ENCODE measurements at places on chromosomes 6 and 20.

DNA sequence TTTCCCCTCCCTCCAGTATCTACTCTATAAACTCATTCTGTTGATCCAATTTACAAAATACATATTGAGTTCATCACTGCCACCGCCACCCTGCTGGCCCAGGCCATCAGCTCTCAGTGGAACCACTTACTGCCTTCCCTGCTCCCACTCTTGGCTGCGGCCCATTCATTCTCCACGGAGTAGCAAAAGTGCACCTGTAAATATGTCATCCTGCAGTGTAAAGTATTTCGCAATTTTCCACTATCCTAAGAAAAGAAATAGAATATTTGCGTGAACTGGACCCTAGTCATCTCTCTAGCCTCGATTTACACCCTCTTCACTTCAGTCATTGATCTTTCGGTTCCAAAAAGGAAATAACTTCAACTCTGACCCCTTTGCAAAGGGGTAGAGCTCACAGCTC is 258.3 kb upstream of the TFAP2D start:
- DNase-seq = no peak

DNA sequence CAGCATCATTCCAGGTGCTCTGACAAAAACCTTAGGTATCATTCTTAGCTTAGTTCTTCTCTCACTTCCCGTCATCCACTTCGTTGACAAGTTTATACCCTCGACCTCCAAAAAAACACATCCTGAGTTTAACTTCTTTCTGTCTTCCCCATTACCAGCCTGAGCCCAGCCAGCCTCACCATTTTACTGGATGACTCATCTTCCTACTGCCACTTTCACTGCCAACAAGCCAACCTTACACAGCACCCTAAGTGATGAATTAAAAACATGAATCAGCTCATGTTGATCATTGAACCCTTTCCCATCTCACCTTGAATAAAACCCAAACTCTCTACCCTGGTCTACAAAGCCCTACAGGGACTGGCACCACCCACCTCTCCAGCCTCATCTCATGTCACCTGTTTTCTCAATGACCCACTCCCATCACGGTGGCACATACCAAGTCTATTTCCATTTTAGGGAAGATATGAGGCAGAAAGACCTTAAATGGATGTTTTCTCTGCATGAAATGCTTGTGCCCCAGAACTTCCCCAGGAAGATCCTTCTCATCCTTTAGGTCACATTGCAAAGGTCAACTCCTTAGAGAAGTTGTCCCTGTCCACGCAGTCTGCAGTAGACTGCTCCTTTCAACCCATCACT is 9.9 kb upstream of the UST start:
- no peak for DNase-seq

- DNase-seq = no peak
These were observed 111.8 kb downstream of the UBE3D start for GRCh38 chr6:82953871-82954270.

GRCh38 chr20:61777773-61778494 is 287.7 kb downstream of the TAF4 start:
- no peak for DNase-seq

DNA sequence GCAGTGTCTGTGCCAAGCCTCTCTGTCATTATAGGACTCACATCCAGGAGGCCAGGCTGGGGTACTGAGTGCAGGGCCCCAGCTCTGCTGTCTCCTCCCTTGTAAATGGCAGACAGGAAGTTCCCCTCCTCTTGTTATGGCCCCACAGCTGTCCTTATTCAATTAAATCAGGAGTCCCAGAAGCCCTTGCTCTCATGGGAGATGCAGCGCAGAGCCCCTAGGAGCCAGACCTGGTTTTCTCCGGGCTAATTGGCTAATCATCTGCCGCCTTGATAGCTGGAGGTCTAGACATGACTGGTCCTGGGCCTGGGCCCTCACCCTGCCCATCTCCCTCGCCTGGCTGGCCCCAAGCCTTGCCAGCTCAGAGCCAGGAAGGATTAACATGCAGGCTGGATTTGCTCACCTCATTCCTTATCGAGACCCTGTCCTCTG is 172.0 kb downstream of the VEGFA start:
- DNase-seq = no peak

- no peak for DNase-seq
These were observed 1009.3 kb downstream of the GRIK2 start for GRCh38 chr6:102402635-102403329.

DNA sequence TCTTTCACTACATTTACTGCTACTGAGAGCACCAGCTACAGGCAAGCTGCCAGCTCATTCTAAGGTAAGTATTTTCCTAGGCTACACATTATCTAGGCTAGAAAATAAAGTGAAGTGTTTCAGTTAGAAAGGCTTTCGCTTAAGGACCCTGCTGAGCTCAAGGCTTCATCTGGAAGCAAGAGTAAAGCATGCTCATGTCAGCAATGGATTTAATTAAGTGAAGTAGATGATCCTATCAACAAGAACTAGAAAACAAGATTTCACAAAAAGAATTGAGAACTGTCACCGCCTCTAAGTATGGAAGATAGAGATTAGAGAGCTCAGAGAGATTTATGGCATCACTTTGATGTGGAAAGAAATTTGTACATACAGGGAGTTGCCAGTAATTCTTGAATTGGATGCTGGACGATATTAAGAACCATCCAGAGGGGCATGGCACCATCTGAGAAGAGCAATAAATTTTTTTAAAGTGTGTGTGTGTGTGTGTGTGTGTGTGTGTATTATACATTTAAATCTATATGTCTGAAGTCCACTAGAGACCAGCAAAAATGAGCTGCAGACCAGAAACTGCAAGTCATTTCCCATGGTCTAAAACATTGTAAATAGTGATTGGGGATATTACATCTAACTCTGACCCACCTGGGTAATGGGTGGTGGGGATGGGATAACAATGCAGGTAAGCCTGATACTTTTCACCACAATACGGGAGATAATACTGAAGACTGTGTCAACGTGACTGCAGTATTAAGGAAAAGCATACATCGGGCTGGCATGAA is 105.2 kb upstream of the MAP7 start:
- no peak for DNase-seq

DNA sequence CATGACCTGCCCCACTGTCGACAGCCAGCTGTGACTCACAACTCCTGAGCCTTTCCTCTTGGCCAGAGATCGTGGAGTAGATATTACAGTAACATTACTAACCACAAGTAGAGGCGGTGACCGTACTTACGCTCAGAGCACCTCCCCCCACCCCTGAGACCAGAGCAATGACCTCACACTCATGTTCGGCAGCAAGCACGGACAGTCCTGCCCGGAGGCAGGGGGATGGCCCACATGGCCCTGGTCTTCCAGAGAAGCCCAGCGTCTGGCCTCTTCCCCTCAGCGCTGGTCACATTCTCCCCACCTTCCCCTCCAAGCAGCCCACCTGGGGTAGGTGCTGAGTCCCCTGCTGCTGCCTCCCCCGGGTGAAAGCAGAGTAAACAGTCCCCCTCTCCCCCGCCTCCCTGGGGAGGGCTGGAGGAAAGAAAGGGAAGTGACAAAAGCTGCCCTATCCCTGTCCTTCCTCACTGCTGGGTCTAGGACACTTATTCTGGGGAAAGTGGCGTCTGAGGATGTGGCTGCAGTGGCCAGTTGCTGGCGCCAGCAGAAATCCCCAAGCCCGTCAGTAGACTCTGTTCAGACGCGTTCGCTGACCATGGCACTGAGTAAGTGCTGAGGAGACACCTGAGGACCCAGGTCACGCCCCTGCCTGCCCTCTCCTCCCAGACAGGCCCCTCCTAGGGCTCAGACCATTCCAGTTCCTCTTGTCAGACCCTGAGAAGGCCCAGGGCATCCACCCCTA is 68.5 kb downstream of the MRPL14 start:
- peak; percentile 83 for DNase-seq

DNA sequence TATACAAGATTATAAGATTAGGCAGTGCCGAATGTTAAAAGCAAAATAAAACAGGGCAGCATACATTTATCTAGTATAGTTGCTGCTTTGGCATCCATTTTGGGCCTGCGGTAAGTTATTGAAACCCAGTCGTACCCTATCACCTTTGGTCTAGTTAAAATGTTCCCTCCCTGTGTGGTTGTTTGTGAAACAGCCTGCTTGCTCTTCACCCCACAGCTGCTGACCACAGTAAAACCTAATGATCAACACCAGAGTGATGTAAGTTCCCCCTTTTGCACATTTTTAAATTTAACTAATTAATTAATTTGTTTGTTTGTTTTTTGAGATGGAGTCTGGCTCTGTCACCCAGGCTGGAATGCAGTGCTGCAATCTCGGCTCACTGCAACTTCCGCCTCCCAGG is 50.3 kb upstream of the TXNDC5 start:
- DNase-seq = no peak

DNA sequence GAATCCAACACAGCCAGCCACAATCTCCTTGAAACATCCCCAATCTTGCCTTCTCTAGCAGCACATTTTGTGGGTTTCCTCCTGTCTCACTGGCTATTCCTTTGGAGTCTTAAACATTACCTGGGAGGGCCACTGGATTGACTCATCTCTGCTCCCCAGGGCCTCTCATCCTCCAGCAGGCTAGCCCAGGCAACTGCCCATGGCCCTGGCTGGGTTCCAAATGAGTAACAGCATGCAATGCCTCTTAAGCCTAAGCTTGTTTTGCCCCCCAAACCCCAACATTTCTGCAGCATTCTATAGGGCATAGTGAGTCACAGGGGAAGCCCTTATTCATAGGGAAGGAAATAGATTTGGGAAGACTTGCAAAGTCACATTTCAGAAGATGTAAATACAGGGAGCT is 204.9 kb downstream of the FOXA2 start:
- no peak for DNase-seq

- DNase-seq = no peak
These were observed 393.7 kb downstream of the UTRN start for GRCh38 chr6:144678844-144679243.

DNA sequence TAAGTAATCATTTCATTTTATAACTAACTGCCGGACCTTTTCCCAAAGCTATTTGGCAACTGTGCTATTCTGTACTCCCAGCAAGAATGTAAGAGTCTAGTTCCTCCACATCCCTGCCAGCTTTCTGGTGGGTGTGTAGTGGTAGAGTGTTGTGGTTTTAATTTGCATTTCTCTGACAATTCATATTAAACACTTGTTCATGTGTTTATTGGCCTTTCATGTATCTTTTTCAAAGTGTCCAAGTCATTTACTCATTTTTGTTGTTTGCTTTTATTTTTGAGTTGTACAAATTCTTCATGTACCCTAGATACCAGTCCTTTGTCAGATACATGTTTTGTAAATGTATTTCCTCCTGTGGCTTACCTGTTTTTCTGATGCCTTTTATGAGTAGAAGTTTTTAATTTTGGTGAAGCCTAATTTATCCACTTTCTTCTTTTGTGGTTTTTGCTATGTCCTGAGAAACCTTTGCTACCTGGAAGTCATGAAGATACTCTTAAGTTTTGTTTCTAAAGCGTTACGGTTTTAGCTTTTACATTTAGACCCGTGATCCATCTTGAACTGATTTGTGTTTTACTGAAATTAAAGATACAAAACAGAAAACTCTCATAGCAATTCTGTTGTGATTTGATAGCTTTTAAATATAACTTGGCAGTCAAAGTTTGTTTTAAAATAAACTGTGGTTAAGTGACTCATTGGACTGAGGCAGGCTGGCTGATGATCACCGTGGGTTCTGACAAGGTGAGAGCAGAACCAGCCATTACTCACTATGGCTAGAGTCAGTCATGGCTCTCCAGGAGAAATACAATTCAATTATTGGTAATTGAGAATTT is 8.0 kb downstream of the MYLIP start:
- no peak for DNase-seq

- DNase-seq = no peak
These were observed 16.7 kb downstream of the MAP3K4 start for GRCh38 chr6:161008245-161008644.

- no peak for DNase-seq
These were observed 125.1 kb downstream of the TCP11 start for GRCh38 chr6:35015996-35016395.

DNA sequence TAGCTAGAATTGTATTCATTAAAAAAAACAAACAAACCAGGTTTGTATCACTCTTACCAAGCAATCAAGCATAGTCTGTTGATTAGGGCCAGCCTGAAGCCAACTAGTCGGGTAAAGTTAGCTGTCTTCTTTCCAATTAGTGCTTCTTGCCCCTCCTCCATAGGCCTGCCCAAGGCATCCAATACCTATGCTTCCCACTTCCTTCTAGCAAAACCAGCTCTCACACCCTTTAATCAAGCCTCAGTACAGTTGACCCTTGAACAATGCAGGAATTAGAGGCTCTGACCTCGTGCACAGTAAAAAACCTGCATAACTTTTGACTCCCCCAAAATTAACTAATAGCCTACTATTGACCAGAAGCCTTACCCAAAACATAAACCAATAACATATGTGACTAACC is 119.1 kb upstream of the DTNBP1 start:
- DNase-seq = no peak

DNA sequence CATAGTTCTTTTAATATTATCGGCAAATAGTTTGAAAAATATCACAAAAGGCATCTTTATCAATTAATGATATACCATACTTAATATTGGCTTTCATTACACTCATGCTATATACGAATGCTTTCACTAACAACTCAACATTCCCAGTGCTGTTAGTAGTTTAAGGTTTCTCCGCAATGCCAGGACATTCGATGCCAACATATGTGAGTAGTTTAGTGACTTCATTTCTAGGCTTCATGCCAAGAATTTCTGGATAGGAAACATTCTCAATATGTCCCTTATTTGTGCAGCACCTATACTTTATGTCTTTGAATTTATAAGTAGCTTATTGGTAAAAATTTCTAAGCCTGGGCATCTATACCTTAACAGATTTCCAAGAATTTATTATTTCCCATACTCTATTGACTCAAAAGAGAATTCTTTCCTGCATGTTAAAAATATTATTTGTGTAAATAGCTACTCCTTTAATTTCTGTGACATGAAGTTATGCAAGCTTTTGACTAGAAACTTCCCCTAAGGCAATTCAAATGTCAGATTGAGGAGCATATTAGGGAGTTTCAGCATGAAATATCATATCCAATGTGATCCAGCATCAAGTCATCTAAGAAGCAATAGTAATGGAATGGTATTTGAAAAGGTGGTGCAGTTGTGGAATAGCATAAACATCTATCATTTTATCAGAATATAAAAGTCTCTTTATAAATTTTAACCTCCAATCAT is 236.0 kb upstream of the STXBP5 start:
- no peak for DNase-seq

GRCh38 chr6:144150710-144151657 is 667 bp downstream of the STX11 start:
- peak; percentile 13 for DNase-seq

DNA sequence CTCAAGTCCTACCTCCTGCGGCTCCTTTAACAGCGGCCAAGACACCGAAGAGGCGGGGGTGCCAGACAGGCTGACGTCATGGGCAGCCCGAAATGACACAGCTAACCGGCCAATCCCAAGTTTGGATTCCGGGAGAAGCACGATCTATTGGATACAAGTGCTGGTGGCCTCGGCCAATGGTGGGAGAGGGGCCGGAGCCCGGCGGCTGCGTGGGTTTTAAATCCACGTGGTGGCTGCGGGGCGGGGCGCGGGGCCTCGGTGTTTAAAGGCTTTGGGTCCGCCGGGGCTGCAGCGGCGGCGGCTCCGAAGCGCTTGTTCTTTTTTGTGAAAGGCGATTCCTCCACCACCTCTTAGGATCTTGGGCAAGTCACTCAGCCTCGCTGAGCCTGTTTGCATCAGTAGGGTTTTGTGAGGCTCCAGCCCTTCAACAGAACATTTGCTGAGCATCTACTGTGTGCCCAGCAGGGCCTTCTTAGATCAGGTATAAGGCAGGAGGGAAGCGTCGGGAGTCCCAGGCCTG is 8.7 kb upstream of the PMEPA1 start:
- DNase-seq = peak; percentile 98

Measured in mucosa of gallbladder (tissue), 1 donor.